ENCODE measurements at places on chromosomes 2 and 18. TPM values are rescaled to one million over a fixed set of nuclear protein-coding genes. Genes with fewer than 3 reads are reported as not detected.

Gene SPP2
- total RNA-seq: not detected

GRCh38 chr2:118846442-118846952 is 951 bp downstream of the EN1 start:
- no peak for DNase-seq
- H3K36me3 ChIP-seq: no peaks in the 10 kb centered on the region
- peaks cover 27% of the 10 kb centered on the region for H3K4me1 ChIP-seq
- peaks cover 89% of the 10 kb centered on the region for H3K27me3 ChIP-seq
- H3K27ac ChIP-seq: no peak overlapping the region

- H3K27ac ChIP-seq: no peak overlapping the region
- no peak overlapping the region for H3K4me3 ChIP-seq
- H3K36me3 ChIP-seq: no peaks in the 10 kb centered on the region
- DNase-seq: no peak
- H3K27me3 ChIP-seq: no peaks in the 10 kb centered on the region
Observed at GRCh38 chr2:154386186-154386585, 312.3 kb upstream of the KCNJ3 start.

Gene UPP2
- total RNA-seq: not detected

Gene CELF4
- 0.18 TPM for total RNA-seq

- H3K4me3 ChIP-seq: no peak overlapping the region
- H3K36me3 ChIP-seq: no peaks in the 10 kb centered on the region
- no peaks in the 10 kb centered on the region for H3K27me3 ChIP-seq
- H3K27ac ChIP-seq: no peak overlapping the region
Observed at GRCh38 chr2:85827879-85828569, 60.8 kb downstream of the ST3GAL5 start.

DNA sequence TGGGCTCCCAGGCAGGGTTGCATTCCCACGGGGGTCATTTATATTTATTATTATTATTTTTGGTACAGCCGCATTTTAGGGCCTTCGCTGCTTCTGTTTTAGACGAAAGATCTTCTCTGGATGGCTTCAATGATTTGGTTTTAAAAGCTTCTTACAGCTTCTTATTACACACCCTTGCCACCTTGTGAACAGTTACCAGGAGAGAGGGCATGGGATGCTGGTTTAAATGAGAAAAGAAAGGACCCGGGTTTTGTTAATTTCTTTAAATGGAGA is 1.7 kb downstream of the SH3RF3 start:
- H3K4me3 ChIP-seq: peak overlapping the region; percentile 25
- H3K4me1 ChIP-seq: no peaks in the 10 kb centered on the region
- no peak for DNase-seq
- no peaks in the 10 kb centered on the region for H3K36me3 ChIP-seq
- no peaks in the 10 kb centered on the region for H3K27me3 ChIP-seq
- peak overlapping the region; percentile 69 for H3K27ac ChIP-seq

- H3K4me1 ChIP-seq: peaks cover under 1% of the 10 kb centered on the region
- no peak for DNase-seq
- H3K27me3 ChIP-seq: no peaks in the 10 kb centered on the region
- H3K27ac ChIP-seq: no peak overlapping the region
- no peaks in the 10 kb centered on the region for H3K36me3 ChIP-seq
Observed at GRCh38 chr2:120898961-120899750, 163.5 kb downstream of the GLI2 start.

Gene SEMA4C
- total RNA-seq: 117 TPM

- no peaks in the 10 kb centered on the region for H3K27me3 ChIP-seq
- H3K4me1 ChIP-seq: no peaks in the 10 kb centered on the region
- no peak for DNase-seq
- no peaks in the 10 kb centered on the region for H3K36me3 ChIP-seq
- no peak overlapping the region for H3K27ac ChIP-seq
- no peak overlapping the region for H3K4me3 ChIP-seq
Observed at GRCh38 chr2:3253913-3254441, 123.6 kb downstream of the EIPR1 start.

DNA sequence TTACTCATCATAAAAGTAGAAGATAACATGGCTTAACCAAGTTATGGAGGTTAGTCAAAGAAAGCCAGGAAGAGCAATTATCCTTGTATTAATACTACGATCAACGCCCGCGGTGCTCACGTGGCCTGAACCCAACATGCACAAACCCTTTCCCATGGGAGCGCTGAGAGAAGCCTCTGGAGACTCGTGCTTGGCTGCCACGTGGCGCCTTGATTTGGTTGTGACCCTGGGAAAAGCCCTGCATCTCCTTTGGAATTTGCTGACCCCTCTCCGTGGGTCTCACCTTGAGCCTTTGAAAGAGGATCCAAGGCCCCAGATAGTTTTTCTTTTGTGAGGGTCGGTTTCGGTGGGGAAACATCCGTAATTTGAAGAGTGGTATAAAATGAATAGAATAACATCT is 255.6 kb downstream of the DCDC2C start:
- DNase-seq: no peak
- H3K27ac ChIP-seq: no peak overlapping the region
- no peaks in the 10 kb centered on the region for H3K36me3 ChIP-seq
- no peak overlapping the region for H3K4me3 ChIP-seq
- H3K27me3 ChIP-seq: no peaks in the 10 kb centered on the region

Gene SERPINB4
- total RNA-seq: not detected
